ENCODE measurements at places on chromosomes 5 and 9.

GRCh38 chr5:179439181-179439985, 94.1 kb upstream of the ADAMTS2 start:
- no peaks in the 10 kb centered on the region for H3K27me3 ChIP-seq
- no peaks in the 10 kb centered on the region for H3K4me1 ChIP-seq
- DNase-seq, result no peak

- no peak overlapping the region for H3K4me3 ChIP-seq
- no peaks in the 10 kb centered on the region for H3K4me1 ChIP-seq
- H3K36me3 ChIP-seq, result no peaks in the 10 kb centered on the region
- no peaks in the 10 kb centered on the region for H3K27me3 ChIP-seq
These were observed 346.5 kb upstream of the ADAMTSL1 start for GRCh38 chr9:18127499-18127875.

DNA sequence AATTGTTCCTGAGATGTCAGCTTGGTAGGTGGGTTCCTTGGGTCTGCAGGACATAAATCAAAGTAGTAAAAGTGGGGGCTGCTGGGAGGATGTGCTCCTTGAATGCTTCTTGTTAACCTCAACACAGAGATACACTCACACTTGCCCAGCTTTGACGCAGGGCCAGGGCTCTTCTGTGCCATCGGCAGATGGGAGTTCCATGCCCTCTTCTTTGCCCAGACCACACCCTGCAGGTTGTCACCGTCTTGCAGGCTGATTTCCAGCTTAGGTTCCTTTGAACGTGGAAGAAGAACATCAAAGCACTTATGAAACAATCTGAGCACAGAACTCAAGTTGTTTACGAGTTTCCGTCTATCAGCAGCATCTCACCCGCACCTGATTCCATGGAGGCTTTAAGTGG, 11.0 kb downstream of the DBH start:
- no peak for DNase-seq
- no peaks in the 10 kb centered on the region for H3K36me3 ChIP-seq
- no peaks in the 10 kb centered on the region for H3K27me3 ChIP-seq
- H3K4me1 ChIP-seq, result no peaks in the 10 kb centered on the region

GRCh38 chr5:24621792-24622191, 23.0 kb downstream of the CDH10 start:
- H3K27ac ChIP-seq, result no peak overlapping the region
- H3K27me3 ChIP-seq, result no peaks in the 10 kb centered on the region
- H3K4me3 ChIP-seq, result no peak overlapping the region

DNA sequence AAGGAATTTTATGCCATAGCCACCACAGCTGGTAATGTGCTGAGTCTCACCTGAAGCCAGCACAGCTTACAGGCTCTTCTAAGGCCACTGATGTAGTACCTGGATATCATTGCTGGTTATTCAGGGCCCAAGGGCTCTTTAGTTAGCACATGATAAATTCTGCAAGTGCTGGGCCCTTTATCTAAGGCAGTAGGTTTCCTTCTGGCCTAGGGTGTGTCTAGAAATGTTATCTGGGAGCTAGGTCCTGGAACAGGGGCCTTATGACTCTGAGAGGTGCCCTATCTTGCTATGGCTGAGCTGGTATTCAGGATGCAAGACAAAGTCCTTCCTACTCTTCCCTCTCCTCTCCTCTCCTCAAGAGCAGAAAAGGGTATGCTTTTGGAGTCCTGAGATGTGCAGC, 1424.5 kb upstream of the NUDT12 start:
- no peaks in the 10 kb centered on the region for H3K27me3 ChIP-seq
- H3K27ac ChIP-seq, result no peak overlapping the region
- no peak for DNase-seq
- no peaks in the 10 kb centered on the region for H3K4me1 ChIP-seq
- no peaks in the 10 kb centered on the region for H3K36me3 ChIP-seq
- H3K4me3 ChIP-seq, result no peak overlapping the region

DNA sequence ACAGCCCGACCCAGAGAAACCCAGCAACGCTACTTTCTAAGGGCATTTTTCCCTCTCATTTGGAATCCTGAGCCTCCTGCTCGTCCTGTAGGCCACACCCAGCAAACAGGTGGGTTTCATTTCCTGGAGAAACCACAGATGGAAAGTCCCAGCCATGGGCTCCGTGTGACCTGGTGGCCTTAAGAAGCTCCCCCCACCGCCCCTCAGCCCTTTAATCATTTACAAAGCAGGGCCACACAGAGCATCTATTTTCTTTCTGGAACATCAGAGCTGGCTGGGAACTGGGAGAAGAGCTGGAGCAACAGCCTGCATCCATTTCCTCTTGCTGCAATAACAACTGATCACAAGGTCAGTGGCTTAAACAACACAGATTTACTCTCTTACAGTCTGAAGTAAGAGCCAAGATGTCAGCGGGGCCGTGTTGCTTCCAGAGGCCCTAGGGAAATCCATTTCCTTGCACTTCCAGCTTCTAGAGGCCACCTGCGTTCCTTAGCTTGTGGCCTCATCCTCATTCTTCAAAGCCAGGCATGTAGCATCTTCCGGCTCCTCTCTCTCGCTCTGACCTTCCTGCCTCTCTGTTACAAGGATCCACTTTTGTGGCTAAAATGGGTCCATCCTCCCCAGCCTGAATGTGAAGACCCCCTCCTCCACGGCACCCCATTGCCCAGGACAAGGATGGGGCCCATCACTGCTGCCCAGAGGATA, 40.5 kb downstream of the C9orf50 start:
- no peak overlapping the region for H3K27ac ChIP-seq
- H3K4me1 ChIP-seq, result peaks cover 2% of the 10 kb centered on the region
- DNase-seq, result no peak

- no peak overlapping the region for H3K4me3 ChIP-seq
- H3K27ac ChIP-seq, result no peak overlapping the region
- no peak for DNase-seq
- H3K4me1 ChIP-seq, result no peaks in the 10 kb centered on the region
- no peaks in the 10 kb centered on the region for H3K27me3 ChIP-seq
These were observed 186.0 kb downstream of the PAX5 start for GRCh38 chr9:36847781-36848673.

DNA sequence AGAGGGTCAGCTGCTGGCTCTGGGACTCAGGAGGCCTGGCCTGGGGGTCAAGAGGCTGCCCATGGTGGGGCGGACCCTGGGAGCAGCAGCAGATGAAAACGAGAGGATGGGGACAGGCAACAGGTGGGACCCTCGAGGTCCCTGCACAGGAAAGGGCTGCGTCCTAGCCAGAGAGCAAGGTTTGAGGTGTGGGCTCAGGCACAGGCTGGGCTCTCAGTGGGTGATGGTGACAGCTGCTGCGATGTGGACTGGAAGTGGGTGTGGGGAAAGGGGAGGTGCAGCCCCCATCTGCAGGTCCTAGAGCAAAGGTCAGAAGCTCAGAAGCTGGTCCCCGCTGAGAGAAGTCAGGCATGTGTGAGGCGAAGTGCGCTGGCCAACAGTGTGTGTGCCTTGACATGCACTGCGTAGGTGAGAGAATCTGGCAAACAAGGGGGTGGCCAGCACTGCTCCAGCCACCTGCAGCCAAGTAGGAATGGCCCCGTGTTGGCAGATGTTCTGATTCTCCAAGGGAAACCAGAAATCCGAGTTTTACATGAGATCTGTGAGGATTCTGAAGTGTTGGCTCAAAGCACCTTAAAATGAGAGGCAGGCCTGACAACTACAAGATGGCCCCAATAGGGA, 85.7 kb downstream of the COL23A1 start:
- H3K27ac ChIP-seq, result no peak overlapping the region
- no peaks in the 10 kb centered on the region for H3K4me1 ChIP-seq
- no peaks in the 10 kb centered on the region for H3K27me3 ChIP-seq
- no peak overlapping the region for H3K4me3 ChIP-seq
- no peaks in the 10 kb centered on the region for H3K36me3 ChIP-seq
- DNase-seq, result no peak

DNA sequence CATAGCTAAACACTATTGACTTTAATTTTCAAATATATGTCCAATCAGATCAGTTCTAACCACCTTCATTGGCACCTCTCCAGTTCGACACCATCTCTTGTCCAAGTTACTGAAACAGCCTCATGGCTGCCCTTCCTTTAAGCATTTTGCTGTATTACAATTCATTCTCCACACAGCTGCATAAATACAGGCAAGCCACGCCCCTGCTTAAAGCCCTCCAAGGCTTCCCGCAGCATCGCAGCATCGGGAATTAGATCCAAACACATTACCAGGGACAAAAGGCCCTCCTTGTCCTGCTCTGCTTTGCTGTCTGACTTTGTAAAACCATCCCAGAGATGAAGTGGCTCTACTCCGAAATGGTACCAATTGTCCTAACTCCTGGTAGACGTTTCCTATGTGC, 75.1 kb upstream of the RAI14 start:
- no peak overlapping the region for H3K4me3 ChIP-seq
- H3K27ac ChIP-seq, result no peak overlapping the region
- no peak for DNase-seq
- H3K36me3 ChIP-seq, result no peaks in the 10 kb centered on the region
- no peaks in the 10 kb centered on the region for H3K27me3 ChIP-seq

- no peaks in the 10 kb centered on the region for H3K4me1 ChIP-seq
- no peak overlapping the region for H3K27ac ChIP-seq
- peaks cover 5% of the 10 kb centered on the region for H3K36me3 ChIP-seq
These were observed 92.7 kb downstream of the MELK start for GRCh38 chr9:36665387-36665786.

- H3K27ac ChIP-seq, result no peak overlapping the region
- H3K27me3 ChIP-seq, result no peaks in the 10 kb centered on the region
- peak; percentile 38 for DNase-seq
These were observed 61.6 kb upstream of the ANGPTL2 start for GRCh38 chr9:127183814-127184582.

Measured in mesendoderm (in vitro differentiated cells).